G401 (cell line): ENCODE measurements at places on chromosomes 7 and 10.
A peak's percentile ranks its signal among the peaks of the same experiment; 100 is the strongest.

- DNase-seq = no peak
These were observed 43.7 kb upstream of the NXPH1 start for GRCh38 chr7:8389593-8390261.

DNA sequence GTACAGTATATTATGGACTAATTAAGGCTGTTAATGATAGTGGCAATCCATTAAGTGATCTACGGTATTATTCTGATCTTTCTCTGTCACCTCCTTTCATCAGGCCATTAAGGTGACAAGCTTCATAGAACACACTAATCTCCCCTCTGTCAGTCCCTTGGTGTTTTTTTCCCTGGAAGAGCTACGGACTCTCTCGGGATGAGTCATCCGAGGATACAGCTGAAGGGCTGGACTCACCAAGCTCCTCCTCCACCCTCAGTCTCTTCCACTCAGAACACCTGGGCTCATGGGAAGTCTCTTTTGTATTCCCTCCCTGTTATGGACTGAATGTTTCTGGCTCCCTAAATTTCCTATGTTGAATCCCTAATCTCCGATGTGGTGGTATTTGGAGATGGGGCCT is 69.8 kb upstream of the PLXNA4 start:
- DNase-seq = no peak

DNA sequence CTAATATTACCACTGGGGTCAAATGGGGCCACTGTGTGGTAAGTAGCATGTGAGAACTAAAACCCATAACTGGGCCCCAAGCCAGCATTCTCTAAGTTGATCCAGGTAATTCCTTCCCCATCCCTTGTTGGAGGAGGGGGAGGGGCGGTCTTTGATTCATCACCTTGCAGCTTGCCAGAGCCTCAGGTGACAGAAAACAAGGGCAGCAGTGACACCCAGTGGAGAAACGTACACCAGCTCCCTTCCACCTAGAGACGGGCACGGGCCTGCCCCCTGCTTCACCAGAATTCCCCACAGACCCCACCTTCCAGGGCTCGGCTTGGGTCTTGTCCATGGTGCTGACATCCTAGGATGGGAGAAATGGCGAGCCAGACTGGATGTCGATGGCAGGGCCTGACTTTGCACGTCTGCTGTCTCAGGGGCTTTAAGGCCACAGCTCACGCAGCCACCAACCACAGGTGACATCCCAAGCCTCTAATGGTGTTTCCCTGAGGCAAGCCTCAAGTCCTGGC is 102.0 kb downstream of the STRA8 start:
- peak; percentile 39 for DNase-seq

- no peak for DNase-seq
These were observed 3.8 kb downstream of the LDB3 start for GRCh38 chr10:86671985-86672710.

- no peak for DNase-seq
These were observed 84.0 kb downstream of the NSUN6 start for GRCh38 chr10:18567343-18567856.

GRCh38 chr10:85741626-85742300 is 624.8 kb downstream of the GRID1 start:
- no peak for DNase-seq

- DNase-seq = no peak
These were observed 57.8 kb downstream of the PALD1 start for GRCh38 chr10:70536196-70536861.

DNA sequence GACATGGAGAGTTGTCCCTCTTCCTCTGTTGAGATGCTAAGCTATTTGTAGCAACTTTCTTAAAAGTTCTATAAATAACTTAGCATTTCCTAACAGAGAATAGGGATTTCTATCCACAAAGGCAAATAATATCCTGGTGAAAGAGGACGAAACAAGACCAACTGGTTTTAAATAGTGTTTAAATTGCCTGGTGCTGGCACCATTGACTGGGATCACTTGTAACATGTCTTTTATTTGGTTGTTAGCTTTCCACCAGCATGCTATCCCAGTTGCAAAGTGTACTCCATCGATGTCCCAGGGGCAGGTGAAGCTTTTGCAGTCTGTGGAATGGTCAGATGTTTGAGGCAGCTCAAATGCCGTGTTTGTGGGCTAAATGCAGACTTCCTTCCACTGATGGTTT is 3.7 kb downstream of the SUFU start:
- DNase-seq = no peak

- no peak for DNase-seq
These were observed 83.1 kb upstream of the NPVF start for GRCh38 chr7:25311346-25311745.

DNA sequence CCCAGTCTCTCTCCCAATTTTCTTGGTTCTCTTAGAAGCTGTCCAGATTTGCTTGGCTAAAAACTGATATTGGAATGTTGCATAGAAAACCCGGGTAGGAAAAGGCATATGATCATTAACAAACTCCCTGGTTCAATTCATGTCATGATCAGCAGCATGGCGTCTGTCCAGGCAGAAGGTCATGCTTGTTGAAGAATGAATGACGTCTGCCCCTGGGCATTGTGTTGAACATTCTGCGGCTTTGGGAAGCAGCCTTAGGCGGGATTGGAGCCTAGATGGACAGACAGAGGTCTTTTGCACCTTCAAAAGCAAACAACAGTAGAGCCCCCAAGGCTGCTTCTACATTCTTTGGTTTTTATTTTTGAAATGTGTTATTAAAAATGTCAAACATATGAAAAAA is 7.7 kb upstream of the MINDY3 start:
- DNase-seq = no peak

GRCh38 chr7:79880312-79880711 is 254.3 kb upstream of the GNAI1 start:
- peak; percentile 90 for DNase-seq

- no peak for DNase-seq
These were observed 36.5 kb downstream of the GRID1 start for GRCh38 chr10:86329896-86330680.

DNA sequence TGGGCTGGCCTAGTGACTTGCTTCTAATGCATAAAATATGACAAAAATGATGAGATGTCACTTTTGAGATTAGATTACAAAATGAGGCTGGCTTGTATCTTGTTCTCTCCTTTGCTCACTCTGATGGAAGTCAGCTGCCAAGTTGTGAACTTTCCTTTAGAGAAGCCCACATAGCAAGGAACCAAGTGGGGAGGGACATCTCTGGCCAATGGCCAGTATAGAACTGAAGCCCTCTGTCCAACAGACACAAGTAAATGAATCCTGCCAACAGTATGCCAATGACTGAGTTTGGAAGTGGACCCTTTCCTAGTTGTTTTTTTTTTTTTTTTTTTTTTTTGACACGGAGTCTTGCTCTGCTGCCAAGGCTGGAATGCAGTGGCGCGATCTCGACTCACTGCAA is 3.3 kb downstream of the ZC3HC1 start:
- no peak for DNase-seq

DNA sequence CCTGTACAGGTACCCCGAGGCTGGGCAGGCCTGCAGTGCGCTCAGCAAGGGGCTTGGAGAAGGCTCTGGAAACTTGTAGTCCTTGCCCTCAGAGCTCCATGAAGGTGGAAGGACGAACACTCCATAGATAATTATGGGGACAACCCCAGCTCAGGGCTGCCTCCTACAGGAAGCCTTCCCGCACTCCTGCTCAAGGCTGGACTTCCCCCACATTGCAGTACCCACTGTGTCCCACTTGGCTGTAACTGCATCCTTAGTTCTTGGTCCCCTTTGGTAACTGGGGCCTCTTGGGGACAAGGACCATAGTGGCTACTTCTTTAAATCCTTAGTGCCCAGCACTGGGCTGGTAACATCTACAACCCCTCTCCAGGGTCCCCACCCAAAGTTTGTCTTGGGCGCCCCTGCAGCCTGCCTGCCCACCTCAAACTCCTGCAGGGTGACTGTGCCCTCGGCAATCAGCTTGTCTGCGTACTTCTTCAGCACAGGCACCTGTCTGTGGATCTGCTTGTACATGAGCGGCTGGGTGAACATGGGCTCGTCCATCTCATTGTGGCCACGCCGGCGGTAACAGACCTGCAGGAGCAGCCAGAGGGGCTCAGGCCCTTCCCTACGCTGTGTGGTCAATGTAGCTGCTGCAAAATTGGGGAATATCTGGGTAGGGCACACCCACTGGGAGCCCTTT is 17.1 kb downstream of the OGDHL start:
- DNase-seq = no peak

GRCh38 chr7:54963155-54963554 is 55.7 kb upstream of the EGFR start:
- no peak for DNase-seq

GRCh38 chr10:10350050-10350449 is 667.6 kb upstream of the CELF2 start:
- DNase-seq = no peak

DNA sequence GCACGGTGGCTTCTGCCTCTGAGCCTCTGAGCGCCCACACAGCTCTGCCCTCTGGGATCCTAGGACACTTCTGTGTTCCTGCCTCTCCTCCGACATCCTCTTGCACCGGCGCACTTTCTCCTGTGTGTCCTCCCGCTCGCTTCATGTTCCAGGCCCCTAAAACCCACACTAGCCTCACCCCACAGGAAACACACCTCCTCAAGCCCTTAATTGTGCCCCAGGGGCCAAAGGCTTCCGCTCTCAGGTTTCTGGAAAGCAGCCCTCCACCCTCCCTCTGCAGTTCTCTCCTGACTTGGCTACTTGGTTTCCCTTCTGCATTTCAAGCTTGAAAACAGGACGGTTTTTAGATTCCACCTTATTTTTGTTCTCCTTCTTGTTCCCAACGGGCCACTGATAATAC is 7.3 kb downstream of the GFRA1 start:
- DNase-seq = no peak

DNA sequence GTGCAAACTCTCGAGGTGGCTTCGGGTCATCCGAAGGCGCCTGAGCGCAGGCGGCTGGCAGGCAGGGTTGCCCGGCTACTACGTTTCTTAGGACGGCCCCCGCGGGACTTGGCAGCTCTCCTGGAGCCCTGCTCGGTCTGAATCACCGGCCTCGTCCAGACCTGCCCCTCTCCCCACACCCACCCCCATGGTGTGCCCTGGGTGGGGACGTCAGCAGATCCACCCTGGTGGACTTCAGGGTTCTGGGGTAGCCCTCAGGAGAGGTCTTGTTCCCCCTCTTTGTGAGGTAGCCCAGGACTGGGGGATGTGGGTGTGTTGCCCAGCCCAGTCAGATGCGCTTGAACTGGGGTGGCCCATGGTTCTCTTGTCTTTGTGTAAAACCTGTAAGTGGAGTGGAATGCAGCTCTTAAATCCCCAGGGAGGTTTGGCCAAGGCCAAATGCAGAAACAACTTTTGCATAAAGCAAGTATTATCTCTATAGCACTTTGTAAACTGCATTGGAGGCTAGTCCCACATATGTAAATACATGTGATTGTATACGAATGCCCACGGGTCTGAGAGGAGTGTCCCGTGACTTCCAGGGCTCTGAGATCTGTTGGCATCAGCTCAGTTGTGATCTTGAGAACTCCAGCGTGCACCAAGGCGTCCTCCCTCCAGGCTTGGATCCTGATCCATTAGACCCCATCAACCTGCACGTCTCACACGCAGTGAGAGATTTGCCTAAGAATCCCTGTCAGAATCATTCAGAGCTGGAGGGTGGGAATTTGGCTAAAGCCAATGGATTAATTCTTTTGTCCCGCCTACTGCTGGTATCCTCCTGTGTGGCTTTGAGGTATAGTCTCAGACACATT is 1.8 kb downstream of the PFKFB3 start:
- DNase-seq = no peak

DNA sequence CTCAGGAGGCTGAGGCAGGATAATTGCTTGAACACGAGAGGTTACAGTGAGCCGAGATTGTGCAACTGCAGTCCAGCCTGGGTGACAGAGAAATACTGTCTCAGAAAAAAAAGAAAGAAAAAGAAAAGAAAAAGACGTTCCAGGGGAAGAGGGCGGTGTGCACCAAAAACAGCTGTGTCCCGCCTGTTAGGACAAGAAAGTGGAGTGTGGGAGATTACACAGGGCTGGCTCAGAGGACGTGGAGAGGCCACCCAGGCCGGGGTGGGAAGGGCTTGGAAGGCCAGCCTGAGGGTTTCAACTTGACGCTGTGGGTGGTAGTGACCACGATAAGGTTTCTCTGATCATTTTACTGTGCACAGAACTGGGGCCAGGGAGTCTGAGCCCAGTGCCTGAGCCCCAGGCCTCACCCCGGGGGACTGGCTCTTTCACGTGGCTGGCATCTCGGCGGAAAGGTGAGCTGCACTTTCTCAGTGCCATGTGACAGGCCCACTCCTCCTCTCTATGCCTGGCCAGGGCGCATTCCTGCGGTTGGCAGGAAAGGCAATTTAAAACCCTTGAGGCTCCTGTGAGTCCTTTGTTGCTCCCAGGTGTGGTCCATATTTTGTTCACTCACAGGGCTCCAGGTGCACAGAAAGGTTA is 13.9 kb downstream of the RHBDD2 start:
- DNase-seq = no peak

DNA sequence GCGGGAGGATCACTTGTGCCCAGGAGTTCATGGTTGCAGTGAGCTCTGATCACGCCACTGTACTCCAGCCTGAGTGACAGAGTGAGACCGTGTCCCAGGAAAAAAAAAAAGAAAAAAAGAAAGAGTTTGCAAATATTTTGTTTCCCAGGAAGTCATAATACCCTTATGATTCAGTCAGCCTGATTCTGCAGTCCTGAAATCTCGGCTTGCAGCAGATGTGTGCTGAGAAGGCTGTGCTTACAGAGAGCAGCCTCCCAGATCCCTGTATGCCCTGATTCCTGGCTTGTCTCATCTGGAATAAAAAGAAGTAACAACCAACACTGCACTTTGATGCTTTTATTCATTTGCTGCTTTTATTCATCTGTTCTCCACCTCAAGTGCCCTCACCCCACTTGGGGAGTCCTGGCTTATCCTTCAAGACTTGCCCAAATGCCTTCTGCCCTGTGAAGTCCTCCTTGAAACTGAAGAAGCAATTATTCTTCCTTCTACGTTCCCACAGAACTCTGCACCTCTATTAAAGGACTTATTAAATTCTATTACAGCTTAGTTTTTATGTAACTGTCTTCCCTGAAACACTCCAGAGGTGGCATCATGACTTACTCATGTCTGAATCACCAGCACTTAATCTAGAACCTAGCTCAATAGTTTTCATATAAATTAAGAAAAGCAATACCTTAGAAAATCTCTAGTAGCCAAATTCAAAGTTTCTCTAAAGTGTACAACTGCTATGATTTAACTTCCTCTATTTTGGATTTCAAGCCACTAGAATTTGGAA is 27.7 kb upstream of the BPGM start:
- DNase-seq = no peak

DNA sequence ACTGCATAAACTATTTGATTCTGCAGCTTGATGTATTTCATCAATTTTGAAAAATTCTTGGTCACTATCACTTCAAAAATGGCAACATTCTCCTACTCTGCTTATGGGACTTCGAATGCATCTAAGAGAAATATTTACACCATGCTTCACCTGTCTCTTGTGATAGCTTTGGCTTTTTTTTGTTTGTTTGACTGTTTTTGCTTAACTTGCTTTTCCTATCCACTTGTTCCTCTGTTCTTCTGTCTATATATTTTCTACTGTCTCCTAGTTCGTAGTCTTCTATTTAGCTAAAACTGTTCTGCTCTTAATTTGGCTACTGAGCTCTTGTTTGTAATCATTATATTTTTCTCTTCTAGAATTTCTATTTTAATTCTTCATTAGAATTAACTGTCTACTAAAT is 94.4 kb downstream of the INHBA start:
- no peak for DNase-seq

- no peak for DNase-seq
These were observed 36.7 kb downstream of the MTERF1 start for GRCh38 chr7:91843831-91844230.
